ENCODE measurements at places on chromosomes 3 and 15.

DNA sequence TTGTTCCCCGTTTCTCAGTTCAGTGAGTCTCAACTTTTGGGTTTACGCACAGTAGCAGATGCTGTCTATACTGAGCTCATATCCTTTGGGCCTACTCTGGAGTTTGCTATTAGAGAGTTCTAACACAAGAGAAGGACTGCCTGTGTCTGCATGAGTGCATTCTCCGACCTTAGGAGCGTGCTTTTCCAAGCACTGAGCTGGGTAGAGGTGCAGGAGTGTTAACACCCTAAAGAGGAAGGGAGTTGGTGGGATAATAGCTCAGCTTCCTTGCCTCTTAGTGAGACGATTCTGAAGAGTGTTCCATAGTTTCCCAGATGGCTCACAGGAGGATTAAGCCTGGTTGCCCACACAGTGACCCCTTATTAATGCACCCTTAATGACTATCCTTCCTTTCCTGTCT is 6.9 kb upstream of the OXSR1 start:
- DNase-seq = no peak

DNA sequence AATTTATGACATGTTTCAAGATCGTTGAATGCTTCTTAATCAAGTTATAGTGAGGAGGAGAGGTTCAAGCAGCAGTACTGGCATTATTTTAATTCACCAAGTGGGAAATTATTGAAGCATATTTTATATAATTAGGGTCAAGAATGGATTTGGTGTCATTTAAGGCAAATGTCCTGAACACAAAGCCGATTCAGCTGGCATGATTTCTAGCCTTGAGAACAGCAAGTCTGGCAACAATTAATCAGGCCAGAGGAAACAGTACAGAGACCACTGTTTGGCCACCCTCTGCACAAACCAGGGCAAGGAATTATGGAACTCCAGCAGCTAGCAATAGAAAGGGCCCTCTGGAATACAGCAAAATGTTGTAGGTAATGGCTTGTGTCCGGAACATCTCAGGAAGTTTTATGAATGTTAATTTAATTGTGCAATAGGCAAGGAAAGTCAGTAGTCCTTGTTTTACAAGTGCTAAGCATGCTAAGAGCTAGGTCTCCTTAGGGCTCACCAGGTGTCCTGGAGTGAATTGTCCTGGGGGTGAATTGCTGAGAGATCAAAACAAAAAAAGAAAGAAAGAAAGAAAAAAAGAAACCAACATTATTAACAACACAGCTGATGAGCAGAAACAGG is 38.7 kb upstream of the SNRK start:
- no peak for DNase-seq

DNA sequence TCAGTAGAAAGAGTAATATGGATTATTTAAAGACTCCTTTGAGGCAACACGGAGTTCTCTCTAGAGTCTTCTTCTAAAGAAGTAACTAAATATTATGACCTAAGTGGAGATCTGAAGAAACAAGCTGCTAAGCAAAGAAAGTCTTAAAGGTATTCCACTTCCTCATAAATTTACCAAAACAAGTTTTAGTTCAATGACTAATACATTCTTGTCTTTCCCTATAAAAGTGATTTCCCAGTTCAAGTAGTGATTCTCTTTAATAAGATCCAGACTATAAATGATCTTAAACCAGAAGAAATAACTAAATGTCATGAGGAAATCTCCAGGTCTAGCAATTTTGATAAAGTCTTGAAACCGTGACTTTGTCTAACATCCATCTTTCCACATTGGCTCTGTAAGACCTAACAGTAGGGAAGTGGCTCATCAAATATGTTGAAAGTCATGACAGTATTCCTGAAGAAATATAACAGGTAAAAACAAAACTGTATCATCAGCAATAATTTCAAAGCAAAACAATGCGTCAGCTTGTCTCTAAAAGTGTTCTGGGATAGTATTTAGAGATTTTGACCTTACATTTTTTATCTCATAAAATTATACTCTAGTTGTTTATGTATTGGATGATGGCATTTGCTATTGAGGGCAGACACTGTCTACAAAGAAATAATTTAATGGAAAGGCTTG is 51.8 kb upstream of the NEDD4 start:
- no peak for DNase-seq

DNA sequence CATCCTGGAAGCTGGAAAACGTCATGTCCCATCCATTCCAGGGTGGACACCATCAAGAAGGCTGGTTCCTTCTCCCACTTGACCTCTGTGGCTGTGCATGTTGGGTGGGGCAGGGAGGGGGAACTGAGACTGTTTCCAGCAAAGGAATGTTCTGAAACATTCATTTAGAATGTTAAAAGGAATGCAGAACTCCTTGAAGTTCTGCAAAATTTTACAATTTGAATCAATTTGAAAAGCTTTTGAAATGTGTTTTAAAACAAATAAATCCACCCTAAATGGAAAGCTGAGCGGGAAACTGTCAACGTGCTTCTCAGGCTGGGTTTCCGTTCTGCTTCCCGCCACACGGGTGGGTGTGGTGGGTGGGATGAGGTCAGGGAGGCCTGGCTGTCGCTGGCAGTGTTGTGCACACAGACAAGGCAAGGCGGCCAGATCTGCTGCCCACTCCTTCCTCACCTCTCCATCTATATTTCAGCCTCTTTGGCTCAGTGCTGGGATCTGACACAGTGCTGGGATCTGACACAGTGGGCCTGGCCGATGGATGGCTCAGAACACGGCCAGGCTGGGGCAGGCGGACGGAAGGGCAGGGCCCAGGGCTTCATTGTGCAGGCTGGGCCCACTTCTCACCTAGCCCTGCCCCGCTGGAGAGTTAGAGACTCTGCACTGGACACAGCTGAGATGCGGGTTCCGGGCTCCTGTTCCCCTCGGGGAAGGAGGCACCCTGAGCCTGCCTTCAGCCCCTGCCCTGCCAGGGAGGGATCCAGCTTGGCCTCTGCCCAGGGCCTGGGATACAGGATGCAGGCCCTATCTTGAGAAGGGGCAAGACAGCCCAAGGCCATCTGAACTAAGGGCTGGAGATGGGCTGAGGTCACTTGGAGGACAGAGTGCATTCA is 110.4 kb downstream of the TMEM266 start:
- no peak for DNase-seq

- no peak for DNase-seq
Measured at GRCh38 chr3:58772462-58772861, 105.9 kb upstream of the FAM3D start.

- no peak for DNase-seq
Measured at GRCh38 chr3:113717308-113717707, 20.9 kb upstream of the USF3 start.

GRCh38 chr3:122974764-122975162 is 52.8 kb downstream of the SEMA5B start:
- DNase-seq = no peak

DNA sequence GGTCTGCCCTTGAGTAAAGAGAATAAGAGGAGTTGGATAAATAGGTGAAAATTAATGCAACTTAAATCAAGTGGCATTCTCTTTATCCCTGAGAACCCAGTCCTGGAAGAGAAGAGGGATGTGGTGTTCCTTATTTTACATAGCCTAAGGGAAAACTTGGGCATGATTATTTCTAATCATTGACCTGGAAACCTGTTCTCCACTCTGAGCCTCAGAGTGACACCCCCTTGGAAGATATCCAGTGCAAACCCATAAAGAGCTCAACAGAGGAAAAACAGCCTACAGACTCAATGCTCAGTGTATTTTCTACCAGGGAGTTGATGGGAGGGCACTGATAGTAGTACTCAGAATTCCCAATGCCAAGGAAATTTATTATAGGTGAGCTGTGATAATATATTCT is 22.0 kb downstream of the SLC15A2 start:
- no peak for DNase-seq

DNA sequence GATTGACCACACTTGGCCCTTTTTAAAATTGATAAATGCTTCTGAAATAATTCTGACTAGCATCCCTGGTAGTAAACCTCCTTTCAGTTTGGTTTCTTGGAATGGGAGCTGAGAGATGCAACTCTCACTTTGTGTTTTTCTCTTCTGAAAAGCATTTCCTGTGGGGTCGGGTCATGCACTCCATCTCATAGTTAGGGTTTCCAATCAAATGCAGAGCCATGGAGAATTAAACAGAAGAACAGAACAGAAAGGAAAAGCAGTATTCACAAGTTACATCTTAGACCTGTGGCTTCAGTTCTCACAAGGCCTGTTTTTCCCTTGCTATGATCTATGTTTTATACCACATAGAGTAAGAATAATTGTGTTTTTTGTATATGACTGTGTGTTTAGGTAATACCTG is 39.7 kb downstream of the SENP2 start:
- DNase-seq = no peak

Measured in NCI-H187 (cell line).